ENCODE measurements at places on chromosomes 12 and 14. TPM values are rescaled to one million over a fixed set of nuclear protein-coding genes. Genes with fewer than 3 reads are reported as not detected.

The GDF3 gene
- total RNA-seq = not detected

The SIX4 gene
- total RNA-seq = 2.4 TPM

The TMEM119 gene
- under 0.01 TPM for total RNA-seq

The SH2B3 gene
- total RNA-seq = 56.7 TPM
